MCF 10A (cell line): ENCODE measurements at places on chromosomes 2 and 18. TPM values are rescaled to one million over a fixed set of nuclear protein-coding genes. Genes with fewer than 3 reads are reported as not detected.

Gene ST8SIA5
- total RNA-seq: not detected in 2 replicates

Gene DCDC2C
- total RNA-seq: not detected in 2 replicates

Gene C2orf80
- total RNA-seq: not detected in 2 replicates

Gene PLEK
- not detected in 2 replicates for total RNA-seq

Gene SPRED2
- 38.1 and 38.6 TPM in 2 replicates for total RNA-seq

Gene PLA2R1
- total RNA-seq: 7.5 and 8.4 TPM in 2 replicates

Gene GPBAR1
- total RNA-seq: 0.16 TPM in 1 of 2 replicates, not detected in the other

Gene ALPG
- not detected in 2 replicates for total RNA-seq

Gene TRIM43
- not detected in 2 replicates for total RNA-seq

Gene L3MBTL4
- total RNA-seq: not detected in 2 replicates

Gene DSG4
- total RNA-seq: not detected in 2 replicates

Gene SERPINB12
- not detected in 2 replicates for total RNA-seq

Gene IL36RN
- not detected in 2 replicates for total RNA-seq
